ENCODE measurements at places on chromosomes 13 and 19. TPM values are rescaled to one million over a fixed set of nuclear protein-coding genes. Genes with fewer than 3 reads are reported as not detected.
A peak's percentile ranks its signal among the peaks of the same experiment; 100 is the strongest.

Gene MYH14
- total RNA-seq, result not detected

- DNase-seq, result peak; percentile 10
Measured at GRCh38 chr13:77979721-77980385, 61.2 kb upstream of the EDNRB start.

DNA sequence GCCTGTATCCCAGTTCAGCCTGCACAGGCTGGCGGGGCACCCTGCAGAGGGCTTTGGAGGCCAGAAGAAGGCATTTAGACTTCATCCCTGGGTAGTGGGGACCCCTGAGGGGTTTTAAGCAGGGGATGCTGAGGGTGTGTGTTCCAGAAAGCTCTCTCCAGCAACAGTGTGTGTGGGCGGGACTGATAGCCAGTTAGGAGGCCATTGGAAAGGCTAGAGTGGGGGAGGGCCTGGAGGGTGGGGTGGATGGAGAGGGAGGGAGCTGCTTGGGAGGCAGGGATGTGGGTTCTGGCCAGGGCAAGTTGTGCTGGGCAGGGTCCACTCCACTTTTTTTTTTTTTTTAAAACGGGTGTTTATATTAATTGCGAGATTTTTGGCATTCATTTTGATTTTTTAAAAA, 28.3 kb downstream of the LYL1 start:
- DNase-seq, result no peak

GRCh38 chr13:95784900-95785290, 108.0 kb downstream of the DNAJC3 start:
- DNase-seq, result peak; percentile 87

DNA sequence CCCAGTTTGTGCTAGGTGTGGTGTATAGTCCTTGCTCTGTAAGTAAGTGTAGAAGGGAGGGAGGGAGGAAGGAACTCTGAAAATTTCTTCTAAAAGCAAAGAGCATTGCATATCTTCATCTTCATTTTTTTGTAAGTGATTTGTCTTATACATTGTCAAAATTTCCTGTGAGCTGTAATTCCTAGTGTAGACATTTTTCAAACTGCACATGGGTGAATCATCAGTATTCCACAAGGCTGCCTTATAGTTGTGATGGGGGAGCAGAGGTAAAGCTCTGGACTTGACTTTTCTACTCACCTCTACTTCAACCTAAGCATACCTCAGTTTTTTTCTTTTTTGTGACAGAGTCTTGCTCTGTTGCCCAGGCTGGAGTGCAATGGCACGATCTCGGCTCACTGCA, 86.9 kb downstream of the CDK8 start:
- DNase-seq, result no peak

DNA sequence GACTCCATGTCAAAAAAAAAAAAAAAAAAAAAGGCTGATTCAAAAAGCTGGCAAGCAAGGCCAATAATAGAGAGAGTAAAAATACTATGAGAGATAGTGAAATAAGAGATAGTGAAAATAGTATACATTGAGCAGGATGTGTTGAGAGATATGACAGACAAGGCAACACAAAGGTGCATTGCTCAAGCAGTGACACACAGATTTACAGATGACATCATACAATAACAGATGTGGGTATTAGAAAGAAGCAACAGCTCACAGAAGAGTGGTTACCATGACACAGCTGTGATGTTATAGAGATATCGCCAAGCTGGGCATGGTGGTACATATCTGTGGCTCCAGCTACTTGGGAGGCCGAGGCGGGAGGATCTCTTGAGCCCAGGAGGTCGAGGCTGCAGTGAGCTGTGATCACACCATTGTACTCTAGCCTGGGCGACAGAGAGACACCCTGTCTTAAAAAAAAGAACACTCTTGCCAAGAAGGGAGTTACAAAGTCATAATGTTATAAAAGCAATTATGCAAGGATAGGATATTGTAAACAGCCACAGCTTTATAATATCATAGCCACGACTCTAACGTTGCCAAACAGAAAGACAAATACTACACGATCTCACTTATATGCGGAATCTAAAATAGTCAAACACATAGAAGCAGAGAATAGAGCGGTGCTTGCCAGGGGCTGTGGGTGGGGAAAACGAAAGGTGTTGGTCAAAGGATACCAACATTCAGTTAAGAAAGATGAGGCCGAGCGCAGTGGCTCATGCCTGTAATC, 10.3 kb downstream of the TNFSF9 start:
- DNase-seq, result no peak

Gene RUBCNL
- 0.06 TPM for total RNA-seq

Gene IZUMO2
- not detected for total RNA-seq

DNA sequence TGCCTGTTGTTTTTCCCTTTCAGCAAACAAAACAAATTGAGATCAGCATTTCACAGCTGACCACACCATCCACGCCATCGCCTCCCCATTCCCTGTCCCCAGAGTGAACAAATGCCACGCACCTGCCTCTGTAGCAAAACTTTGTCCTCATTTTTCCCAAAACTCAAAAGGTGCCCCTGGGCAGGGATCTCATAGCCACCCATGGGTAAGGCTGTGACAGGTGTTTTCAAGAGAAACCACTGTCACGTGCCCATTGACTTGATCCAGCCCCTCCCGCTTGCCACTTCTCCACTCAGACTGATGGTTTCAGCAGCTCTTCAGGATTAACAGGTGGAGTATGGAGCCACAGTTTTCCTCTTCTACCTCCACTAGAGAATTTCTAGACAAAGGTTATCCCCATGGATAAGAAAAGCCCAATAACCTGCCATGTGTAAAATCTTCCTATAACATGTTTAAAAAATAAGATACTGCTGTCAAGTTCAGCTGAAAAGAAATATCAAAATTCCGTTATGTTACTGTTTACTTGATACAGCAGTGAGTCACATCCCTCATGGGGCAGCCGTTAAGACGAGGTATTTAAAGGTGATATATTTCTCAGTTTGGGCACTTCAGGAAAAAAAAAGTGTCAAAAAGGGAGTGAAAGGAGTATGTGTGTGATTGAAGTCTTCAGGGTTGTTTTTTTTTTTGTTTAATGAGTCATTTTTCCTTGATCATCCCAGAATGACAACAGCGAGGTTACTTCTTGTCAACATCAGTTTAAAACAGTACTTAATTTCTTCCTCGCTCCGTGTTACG, 63.5 kb upstream of the GPR183 start:
- DNase-seq, result no peak

All from LHCN-M2 (cell line).